ENCODE measurements at places on chromosomes 13 and 19.

GRCh38 chr19:11401808-11402543 is 17.1 kb downstream of the RGL3 start:
- no peak for DNase-seq

- peak; percentile 87 for DNase-seq
Measured at GRCh38 chr19:17847538-17848366, at the start of gene JAK3. Gene JAK3, minus strand, starts transcription at chr19:17847982. Its CDS starts 3,565 bp downstream, at chr19:17844417.

DNA sequence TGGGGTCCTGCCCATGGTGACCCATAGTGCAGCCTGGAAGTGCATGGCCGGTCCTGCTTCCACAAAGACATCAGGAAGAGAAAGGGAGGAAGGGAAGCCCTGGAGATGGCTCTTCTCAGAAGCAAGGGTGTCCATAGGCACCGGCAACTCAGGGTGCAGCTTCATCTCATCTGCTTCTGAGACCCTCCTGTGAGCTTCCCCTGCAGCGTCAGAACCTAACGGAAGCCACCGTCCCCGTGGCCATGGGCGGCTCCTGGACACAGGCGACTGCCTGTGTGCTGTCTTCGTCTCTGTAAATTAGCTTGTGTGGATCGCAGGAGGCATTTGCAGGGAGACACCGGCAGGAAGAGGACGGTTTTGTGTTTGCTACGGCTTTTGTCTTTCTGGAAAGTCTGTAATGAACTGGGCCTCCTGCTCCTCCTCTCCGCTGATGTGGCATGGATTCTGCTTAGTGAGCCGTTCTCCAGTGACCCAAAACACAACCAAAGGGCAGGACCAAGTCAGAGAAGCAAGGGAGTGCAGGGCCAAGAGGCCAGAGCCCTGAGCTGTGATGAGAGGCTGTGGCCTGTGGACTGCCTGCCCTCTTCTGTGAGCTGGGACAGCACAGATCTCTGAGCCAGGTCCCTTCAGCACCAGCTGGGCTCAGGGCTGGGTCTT is 2.5 kb downstream of the ATP4B start:
- DNase-seq: no peak

- DNase-seq: no peak
Measured at GRCh38 chr13:18977857-18978256, 203.8 kb downstream of the TUBA3C start.

DNA sequence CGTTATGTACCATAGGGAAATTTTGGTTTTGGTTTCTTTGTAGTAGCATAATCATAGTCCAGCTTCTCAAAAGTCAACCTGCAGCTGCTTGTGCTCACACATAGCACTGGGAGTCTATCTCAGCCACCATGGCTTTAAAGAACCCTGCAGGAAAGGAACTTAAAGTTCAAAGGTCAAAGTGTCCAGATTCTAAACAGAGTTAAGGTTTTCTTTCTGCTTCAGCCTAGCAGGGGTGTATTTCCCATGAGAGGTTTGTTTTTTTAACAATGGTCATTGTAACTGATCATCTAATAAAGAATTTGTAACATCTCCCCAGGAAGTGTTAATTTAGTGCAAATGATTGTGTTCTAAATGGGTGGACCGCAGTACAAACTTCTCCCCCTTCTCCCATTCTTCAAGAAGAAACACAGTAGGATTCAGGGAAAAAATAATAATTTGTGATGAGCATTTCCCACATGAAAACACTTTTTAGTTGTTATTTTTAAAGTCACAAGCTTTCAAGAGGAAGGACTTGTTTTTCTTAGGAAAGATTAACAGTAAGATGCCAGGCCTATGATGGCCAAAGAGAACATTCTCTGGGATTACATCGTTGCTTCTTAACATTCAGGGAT is 168.0 kb downstream of the EFNB2 start:
- DNase-seq: no peak

GRCh38 chr19:1237754-1238368 is at the start of gene CBARP:
Gene CBARP, minus strand, starts transcription at chr19:1238005. Its CDS starts 1,905 bp downstream, at chr19:1236100.
- DNase-seq: no peak

- no peak for DNase-seq
Measured at GRCh38 chr13:49082653-49083536, 107.2 kb downstream of the FNDC3A start.

DNA sequence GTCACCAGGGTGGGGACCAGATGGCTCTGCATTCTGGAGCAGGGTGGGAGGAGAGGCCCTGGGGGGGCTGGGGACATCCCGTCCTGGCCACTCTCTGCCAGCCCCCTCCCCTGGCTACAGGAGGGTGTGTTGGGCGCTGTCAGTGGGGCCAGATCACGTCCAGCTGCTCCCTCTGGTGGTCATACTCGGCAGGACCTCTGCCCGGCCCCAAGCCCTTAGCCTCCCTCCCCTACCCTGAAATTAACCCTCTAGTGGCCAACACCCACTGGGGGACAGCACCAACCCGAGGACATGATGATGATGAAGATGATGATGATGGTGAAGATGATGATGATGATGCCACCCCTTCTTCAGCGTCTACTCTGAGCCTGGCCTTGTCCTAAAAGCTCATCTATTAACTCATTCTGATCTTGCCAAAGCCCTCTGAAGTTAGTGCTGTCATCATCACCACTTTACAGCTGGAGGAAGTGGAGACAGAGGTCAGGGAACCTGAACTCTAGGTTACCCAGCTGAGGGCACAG is 590 bp upstream of the LGI4 start:
- DNase-seq: peak; percentile 50

DNA sequence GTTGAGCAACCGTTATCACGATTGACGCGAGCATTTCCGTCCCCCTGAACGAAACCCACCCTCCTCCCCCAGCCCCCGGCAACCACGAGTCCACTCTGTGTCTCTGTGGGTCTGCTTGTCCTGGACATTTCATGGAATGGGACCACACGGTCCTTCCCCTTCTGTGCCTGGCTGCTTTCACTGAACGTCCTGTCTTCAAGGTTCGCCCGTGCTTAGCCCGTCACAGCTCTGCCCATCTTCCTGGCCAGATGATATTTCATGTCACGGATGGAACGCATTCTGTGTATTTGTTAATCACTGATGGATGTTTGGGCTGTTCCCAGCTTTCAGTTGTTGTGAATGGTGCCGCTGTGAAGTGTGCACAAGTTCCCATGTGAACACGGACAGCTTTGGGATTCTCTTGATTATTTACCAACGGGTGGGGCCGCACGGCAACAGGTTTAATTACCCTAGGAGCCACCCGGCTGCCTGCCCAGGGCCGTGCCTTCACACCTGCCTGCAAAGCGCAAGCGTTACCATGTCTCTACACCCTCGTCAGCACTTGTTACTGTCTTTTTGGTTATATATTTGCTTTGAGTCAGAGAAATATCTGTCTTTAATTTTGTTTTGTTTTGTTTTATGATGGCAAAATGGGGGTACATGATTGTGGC is 42.5 kb downstream of the RASA3 start:
- DNase-seq: no peak

DNA sequence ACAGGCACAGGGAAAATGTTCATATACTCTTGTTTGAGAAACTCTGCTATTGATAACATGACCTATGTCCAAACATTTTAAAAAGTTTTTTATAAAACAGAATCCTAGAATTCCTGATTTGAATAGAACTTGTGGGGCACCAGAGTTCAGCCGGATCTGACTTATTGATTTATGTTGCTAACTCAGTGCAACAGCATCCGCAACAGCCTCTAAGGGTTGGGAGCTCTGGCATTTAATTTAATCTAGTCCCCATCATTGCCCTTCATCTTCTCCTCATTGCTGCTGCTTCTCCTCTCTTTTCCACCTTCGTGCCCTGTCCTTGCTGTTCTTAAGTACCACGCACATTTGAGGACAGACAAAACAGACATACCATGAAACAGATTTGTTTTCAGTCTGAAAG is 214.5 kb downstream of the FGF14 start:
- DNase-seq: no peak

GRCh38 chr19:29674374-29675119 is 9.3 kb downstream of the PLEKHF1 start:
- no peak for DNase-seq

DNA sequence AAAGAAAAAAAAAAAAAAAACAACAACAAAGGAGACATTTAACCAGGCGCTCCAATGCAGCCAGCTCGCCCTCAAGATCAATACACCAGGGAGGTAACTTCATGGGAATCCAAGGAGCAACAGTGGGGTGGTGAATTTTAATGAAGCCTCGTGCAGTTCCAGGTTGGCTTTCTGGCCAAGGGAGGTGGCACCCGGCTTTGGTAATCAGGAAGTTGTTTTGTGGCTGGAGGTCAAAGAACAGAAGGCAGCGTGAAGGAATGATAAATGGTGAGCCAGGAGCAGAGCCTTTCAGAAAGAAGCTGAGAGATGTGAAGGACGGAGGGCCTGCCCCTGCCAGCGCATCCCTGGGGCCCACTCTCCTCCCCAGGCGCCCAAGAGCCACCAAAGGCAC is 188.2 kb upstream of the TSC22D1 start:
- DNase-seq: no peak

DNA sequence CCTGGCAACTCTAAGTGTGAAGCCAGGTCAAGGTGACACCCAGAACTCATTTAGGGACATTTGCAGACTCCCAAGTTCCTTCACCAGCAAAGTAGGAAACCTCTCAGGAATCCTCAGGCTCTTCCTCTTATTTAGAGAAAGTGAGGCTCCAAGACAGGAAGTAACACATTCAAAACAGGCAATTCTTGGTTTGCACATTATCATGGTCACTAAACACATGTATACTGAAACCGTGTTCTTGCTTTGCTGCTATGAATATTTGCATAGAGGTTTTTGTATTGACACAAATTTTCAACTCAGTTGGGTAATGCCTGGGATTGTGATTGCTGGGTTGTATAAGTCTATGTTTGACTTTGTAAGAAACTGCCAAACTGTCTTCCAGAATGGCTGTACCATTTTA is 13.2 kb upstream of the URI1 start:
- no peak for DNase-seq

- DNase-seq: no peak
Measured at GRCh38 chr19:14603990-14604387, 21.1 kb downstream of the CLEC17A start.

DNA sequence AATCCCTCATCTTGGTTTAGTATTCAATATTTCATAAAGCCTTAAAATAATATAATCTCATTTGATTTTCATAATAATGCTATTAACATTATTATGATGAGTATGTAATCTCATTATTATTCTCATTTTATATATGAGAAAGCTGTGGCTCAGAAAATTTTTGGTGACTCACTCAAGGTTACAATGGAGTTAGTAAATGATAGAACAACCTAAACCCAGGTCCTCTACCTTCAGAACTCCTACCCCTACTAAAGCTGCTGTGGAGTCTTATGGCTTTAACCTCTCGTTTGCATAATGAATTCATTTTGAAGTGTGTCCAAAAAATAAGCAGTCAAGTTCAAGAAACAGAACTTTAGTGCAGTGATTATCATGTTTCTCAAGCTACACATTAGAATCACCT is 226.3 kb downstream of the TBC1D4 start:
- no peak for DNase-seq

DNA sequence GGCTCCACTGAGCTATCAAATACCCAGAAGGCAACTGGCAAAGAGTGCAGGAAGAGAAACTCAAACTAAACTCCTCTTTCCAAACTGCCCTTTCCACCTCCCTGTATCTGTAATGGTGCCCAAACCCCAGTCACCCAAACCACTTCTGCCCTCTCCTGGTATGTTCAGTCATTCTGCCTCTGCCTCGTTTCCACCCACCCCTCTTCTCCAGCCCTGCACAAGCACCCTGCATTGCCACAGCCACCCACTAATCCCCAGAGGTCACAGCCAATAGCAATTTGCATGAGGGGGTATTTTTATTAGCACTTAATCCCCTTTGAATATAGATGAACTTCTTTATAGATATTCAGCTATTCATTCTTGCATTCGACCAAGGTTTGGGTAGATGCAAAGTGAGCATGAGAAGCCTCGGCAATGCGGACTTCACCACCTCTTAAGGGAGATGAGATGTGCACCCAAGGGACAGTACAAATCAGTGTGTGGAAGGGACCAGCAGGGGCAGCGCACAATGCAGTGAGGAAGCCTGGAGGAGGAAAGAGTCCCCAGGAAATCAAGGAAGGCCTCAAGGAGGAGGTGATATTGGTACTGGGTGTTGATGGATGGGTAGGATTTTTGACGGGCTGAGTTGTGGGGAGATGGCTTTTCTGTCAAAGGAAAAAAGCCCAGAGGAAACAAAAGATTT is 12.4 kb downstream of the TMEM272 start:
- no peak for DNase-seq

DNA sequence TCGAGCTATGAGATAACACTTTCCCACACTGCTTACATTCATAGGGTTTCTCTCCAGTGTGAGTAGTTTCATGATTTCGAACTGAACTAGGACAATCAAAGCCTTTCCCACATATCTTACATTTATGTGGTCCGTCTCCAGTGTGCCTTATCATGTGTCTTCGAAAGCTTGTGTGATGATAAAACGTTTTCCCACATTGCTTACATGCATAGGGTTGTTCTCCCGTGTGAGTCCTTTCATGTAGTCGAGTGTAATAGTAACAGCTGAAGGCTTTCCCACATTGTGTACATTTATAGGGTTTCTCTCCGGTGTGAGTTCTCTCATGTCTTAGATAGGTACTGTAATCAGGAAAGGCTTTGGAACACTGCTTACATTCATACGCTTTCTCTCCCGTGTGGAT is 16.3 kb downstream of the ZNF823 start:
- DNase-seq: no peak

- DNase-seq: no peak
Measured at GRCh38 chr13:47039106-47039505, 142.3 kb upstream of the HTR2A start.

DNA sequence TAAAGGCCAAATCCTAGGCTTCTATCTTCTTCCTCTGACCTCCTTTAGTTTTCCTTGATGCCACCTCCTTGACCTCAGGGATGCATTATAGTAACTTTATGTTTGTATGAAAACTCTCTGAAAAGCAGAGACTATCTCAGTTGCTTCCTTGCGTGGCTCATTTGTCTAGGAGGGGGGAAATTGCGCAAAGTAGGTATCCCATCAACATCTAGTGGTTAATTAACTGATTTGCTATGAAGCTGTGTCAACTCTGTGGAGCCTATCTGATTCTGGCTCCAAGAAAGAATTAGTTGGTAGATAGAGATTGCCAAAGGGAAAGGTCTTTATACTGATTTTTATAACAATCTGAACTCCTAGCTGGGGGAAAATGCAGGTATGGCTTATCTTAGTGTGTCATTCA is 82.1 kb upstream of the FRY start:
- DNase-seq: no peak

DNA sequence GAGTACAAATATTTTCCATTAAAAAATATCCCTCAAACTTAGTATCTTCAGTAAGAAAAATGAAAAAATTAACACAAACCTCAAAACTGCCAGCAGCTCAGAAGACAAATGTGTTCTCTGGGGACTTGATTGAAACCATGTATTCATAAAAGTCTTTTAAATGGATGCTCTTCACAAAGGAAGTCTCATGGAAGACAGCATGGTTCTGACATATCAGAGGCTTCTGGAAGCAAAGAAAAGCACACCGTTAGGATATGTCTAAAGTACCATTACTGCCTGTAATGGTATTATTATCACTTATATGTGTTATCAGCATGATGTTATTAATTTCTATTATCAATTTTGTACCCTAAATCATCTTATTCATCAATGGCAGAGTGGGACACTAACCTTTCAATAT is 302.8 kb downstream of the ENOX1 start:
- DNase-seq: no peak

- DNase-seq: no peak
Measured at GRCh38 chr13:99596180-99596579, 94.9 kb downstream of the TM9SF2 start.

GRCh38 chr19:13881251-13881691 is 4.3 kb downstream of the NANOS3 start:
- DNase-seq: no peak

- no peak for DNase-seq
Measured at GRCh38 chr19:971795-972194, 12.3 kb upstream of the WDR18 start.

All from activated T-helper 1 cell treated with anti-CD3 and anti-CD28 coated beads, Interleukin-12 subunit alpha, Interleukin-12 subunit beta, Interleukin-2, Interleukin-4 antibody, amounts not matched to agents 30 ng/mL and 10 ng/mL and 1 ng/mL, durations not matched to agents 14 hours and 24 hours and 36 hours (primary cell).